Progenitor cell of endocrine pancreas (in vitro differentiated cells): ENCODE measurements at places on chromosomes 6 and 20.

DNA sequence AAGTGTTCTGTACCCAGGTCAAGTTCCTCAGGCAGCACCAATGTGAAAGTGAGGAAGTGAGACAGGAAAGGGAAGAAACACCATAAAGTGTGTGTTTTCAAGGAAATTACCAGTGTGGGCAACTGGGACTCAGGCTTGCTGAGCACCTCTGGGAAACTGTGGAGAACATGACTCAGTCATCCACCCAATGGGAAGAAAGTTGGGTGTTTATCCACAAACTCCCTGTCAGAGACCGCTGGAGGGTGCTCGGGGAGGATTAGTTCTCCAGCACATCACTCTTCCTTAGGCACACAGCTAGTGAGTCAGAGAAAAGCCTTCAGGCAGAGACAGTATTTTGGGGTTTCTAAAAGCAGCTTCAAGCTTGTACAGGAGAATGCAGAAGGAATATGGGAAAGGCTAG is 93.6 kb downstream of the PCSK2 start:
- DNase-seq, result no peak

DNA sequence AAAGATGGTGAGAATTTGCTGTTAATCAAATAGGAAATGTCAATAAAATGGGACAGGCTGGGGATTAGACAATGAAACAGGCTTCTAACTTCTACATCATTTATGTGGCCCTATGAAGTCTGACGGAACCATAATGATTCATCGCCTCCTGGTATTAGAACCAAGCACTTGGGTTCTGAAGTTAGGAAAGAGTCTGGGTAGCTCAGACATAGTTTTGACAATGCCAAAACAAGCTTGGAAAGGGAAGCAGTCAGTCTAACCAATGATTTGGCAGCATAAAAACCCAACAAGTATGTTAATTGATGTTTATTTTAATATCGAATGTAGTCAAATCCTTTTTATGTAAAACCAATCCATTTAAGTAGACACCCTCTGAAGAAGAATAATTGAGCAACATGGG is 160.8 kb upstream of the RSPO3 start:
- DNase-seq, result no peak

- DNase-seq, result no peak
Observed at GRCh38 chr6:51001399-51001798, 182.7 kb downstream of the TFAP2B start.

DNA sequence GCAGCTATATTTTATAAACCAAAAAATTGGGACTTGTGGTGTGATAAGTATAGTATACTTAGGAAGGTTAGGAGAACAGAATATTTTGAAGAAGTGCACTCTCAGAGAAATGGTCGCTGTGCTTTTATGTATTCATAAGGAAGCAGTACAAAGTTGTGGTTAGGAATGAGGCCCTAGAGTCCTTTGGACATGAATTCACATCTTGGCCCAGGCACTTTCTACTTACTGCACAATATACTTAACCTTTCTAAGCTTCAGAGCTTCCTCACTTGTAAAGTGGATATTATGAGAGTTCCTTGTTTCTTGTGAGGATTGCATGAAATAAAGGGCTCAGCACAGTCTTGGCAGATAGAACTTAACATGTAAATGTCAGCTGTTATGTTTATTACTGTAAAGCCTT is 21.0 kb upstream of the SERINC3 start:
- DNase-seq, result no peak
